ENCODE measurements at places on chromosomes 16 and 17.

DNA sequence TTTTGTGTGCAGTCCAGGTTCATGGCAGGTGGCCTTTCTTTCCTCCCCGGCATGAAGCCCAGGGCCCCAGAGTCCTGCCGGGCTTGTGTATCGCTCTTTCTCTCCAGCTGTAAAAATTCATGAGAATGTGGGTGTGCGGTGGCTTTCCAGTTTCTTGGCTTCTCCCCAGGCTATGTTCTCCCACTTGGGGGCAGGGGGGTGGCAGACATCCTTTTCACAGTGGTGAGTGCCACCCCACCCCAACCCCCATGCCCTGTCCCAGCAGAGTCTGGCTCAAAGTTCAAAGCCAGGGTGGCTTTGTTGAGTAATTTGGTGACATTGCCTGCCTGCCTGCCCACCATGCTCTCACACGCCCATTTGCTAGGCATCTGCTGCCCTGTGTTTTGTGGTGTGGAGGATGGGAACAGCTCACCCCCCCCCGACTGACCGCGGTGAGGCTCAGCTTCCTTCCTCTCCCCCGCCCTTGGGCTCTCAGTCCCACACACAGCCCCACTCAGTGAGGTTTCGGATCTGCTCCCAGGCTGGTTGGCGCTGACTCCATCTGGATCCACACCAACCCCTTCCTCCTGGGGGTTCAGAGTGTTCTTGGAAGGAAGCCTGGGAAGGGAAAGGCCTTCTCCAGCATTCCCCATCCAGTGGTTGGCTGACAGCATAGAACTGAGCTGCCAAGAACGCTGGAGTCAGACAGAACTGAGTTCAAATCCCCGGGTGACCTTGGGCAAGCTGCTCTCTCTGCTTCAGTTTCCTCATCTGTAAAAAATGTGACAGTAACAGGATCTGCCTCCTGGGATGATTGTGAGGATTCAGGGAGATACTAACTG lies 36.0 kb downstream of the CHD9 start:
- DNase-seq = no peak

DNA sequence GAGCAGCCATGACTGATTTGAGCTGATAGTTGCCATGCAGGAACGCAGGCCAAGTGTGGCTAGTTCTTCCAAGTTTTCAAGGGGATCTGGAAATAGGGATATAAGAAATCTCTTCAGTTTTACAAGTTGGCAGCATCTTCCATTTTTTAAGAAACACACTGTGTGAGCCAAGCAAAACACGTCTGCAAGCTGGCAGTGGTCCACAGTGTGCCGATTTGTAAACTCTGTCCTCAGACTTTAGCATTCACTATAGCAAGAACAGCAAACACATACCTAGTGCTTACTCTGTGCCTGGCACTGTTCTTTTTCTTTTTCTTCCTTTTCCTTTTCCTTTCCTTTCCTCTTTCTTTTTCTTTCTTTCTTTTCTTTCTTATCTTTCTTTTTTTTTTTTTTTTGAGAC lies 2.9 kb downstream of the ORAI3 start:
- no peak for DNase-seq

DNA sequence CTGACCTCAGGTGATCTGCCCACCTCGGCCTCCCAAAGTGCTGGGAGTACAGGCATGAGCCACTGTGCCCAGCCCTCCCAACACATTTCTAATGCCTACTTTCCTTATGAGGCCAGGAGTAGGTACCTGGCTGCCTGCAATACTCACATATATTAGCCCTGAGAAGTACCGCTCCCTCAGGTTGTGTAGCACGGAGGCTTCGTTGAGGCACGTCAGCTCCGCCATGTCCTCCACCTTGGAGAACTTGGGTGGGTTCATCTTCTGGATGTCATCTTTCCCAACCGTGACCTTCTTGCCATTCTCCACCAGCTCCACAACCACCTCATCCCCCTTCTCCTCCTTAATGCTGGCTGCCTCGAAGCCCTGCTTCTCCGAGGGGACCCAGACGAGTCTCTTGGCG lies 19.1 kb downstream of the MYH11 start:
- no peak for DNase-seq

- no peak for DNase-seq
These were observed 252.8 kb downstream of the IRX3 start for GRCh38 chr16:54033747-54034146.

- DNase-seq = no peak
These were observed 13.1 kb upstream of the ITGAL start for GRCh38 chr16:30459456-30459855.

- no peak for DNase-seq
These were observed 123.3 kb downstream of the CDK5R1 start for GRCh38 chr17:32609884-32610650.

- no peak for DNase-seq
These were observed 149.4 kb upstream of the HS3ST2 start for GRCh38 chr16:22664561-22664997.

- DNase-seq = no peak
These were observed 336.9 kb downstream of the CDH13 start for GRCh38 chr16:82963653-82964052.

GRCh38 chr16:11585460-11586377 lies 1.0 kb downstream of the LITAF start:
- no peak for DNase-seq

DNA sequence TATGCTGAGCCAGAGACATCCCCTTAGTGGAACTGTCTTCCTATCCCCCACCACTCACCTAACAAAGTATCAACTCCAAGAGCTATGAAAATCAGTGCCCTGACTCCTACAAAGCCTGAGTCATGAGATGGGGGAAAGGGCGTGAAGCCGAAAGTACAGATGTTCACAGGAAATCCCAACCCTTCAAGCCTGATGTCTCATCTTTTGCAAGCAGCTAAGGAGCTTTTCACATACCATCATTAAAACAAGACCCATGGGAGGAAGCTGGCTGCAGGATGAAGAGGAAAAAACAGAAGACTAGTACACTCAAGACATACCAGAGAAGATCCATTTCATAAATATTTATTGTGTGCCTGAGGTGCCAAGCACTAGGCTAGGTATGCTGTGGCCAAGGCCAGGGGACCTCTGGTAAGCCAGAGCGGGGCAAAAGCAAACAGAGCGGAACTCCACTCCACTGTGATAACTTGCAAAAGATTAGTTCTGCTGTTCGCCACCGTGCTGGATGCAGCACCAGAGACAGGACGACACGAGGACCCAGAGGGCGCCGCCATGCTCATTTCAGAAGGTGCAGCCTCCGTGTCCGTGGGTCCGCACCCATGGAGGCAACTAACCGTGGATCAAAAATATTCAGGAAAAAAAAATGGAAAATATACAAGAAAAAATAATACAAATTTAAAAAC lies 4.5 kb upstream of the MNT start:
- DNase-seq = no peak

DNA sequence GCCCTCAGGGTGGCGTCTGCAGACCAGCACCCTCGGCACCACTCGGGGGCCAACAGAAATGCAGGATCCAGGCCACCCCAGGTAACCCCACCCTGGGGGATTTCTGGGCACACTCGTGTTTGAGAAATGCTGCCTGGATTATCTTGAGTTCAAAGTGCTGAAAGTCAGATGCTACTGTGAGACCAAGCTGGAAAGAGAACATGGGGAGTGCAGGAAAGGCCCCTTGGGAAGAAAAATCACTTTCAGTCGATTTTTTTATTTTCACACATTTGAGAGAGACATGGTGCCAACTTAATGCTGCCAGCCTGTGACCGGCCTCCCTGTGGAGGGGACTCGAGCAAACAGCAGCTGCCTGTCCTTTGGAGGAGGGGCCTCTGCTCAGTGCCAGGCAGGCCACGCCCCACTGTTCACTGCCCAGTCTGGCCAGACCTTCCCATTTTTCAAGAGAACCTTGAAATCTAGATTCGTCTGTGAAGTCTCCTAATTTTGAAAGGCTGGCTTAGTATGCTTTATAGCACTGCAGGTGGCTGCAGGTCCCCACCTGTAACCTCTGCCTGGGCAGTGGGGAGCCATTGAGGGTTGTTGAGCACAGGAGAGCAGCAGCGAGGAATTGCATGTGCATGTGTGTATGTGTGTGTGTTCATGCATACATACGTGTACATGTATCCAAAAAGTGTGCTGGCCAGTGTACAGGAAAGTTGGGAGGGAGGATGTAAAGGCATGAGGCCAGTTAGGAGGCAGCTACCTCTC lies 70.7 kb upstream of the PLCG2 start:
- no peak for DNase-seq

GRCh38 chr16:72788269-72788809 lies 259.6 kb downstream of the ZFHX3 start:
- DNase-seq = no peak

GRCh38 chr16:27595475-27595874 lies 45.5 kb downstream of the KATNIP start:
- DNase-seq = no peak

GRCh38 chr17:59001158-59001814 lies 105.4 kb downstream of the TRIM37 start:
- no peak for DNase-seq

GRCh38 chr16:57372372-57373116 lies at the start of gene CX3CL1:
Gene CX3CL1 (plus strand): TSS chr16:57372490. CDS start chr16:57372569, 79 bp downstream.
- no peak for DNase-seq

DNA sequence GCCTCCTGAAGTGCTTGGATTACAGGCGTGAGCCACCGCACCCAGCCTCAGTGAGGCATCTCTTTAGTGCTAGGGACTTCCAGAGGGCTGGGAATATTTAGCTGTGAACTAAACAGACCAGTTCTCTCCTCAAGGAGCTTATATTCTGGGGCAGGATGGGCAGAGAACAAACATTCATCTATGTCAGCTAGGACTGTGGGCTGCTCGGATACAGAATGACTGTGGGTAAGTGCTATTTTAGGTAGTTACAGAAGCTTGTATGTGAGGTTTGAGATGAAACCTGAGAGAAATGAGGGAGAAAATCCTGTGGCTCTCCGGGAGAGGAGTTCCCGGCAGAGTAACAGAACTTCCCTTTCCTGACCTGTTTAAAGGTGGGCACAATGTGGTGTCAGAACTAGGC lies 6.2 kb upstream of the INPP5K start:
- no peak for DNase-seq
